Posterior vena cava (tissue), 2 donors: ENCODE measurements at places on chromosomes 2 and 18.

GRCh38 chr2:7825591-7826312 is 856.1 kb upstream of the ID2 start:
- no peak for DNase-seq

DNA sequence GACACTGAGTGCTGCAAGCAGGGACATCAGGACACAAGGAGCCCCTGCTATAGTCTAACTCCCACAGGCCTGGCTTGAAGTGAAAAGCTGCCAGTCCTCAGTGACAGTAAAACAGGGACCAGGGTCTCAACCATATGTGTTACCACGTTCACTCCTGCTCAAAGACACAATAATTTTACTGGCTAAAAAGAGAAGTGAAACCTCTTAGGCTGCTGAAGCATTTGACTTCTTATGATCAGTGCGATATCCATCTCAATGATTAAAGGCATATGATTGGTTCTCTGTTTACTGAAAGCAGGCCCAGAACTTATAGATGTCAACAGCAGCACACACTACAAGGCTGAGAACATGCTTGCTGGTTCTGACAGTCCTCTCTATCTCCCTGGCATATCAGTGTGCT is 129.8 kb upstream of the LMAN1 start:
- DNase-seq, result no peak

- peak; percentile 72 for DNase-seq
Measured at GRCh38 chr2:233802132-233802815, 24.1 kb downstream of the MROH2A start.

DNA sequence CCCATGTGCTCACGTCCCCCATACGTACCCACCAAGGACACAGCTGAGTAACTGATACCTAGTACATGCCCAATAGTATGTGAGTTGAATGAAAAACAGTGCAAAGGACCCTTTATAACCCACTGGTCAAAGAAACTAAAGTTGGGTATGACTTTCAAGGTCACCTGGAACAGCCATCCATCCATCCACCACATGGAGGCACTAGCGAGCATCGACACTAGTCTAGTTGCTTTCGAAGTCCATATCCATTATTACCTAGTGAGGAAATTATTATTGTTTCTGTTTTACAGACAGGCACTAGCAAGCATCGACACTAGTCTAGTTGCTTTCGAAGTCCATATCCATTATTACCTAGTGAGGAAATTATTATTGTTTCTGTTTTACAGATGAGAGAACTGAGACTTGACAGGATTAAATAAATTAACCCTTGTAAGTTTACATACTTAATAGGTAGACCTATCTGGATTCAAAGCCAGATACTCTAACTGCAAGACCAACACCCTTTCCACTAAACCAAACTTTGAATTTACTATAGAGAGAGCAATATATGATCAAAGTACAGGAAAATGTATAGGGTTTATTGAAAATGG is 233.7 kb downstream of the METTL4 start:
- no peak for DNase-seq

- no peak for DNase-seq
Measured at GRCh38 chr2:10654069-10654468, 35.7 kb downstream of the NOL10 start.
